Left ventricle myocardium inferior (tissue), 1 donor: ENCODE measurements at places on chromosomes 16 and 17. TPM values are rescaled to one million over a fixed set of nuclear protein-coding genes. Genes with fewer than 3 reads are reported as not detected.

GRCh38 chr16:68972720-68973119 lies 129.4 kb downstream of the TANGO6 start:
- H3K4me1 ChIP-seq = no peaks in the 10 kb centered on the region
- no peak for DNase-seq
- H3K27me3 ChIP-seq = no peaks in the 10 kb centered on the region
- H3K36me3 ChIP-seq = peaks cover 37% of the 10 kb centered on the region
- H3K27ac ChIP-seq = no peak overlapping the region
- H3K4me3 ChIP-seq = no peak overlapping the region

GRCh38 chr17:31116167-31116566 lies 21.4 kb downstream of the NF1 start:
- H3K27ac ChIP-seq = no peak overlapping the region
- H3K4me1 ChIP-seq = peaks cover 15% of the 10 kb centered on the region
- peaks cover 4% of the 10 kb centered on the region for H3K36me3 ChIP-seq

- DNase-seq = peak; percentile 43
- H3K4me1 ChIP-seq = peaks cover 98% of the 10 kb centered on the region
- peak overlapping the region; percentile 94 for H3K27ac ChIP-seq
- no peak overlapping the region for H3K4me3 ChIP-seq
- no peaks in the 10 kb centered on the region for H3K27me3 ChIP-seq
These were observed 80.8 kb downstream of the GAS7 start for GRCh38 chr17:10117581-10118001.

DNA sequence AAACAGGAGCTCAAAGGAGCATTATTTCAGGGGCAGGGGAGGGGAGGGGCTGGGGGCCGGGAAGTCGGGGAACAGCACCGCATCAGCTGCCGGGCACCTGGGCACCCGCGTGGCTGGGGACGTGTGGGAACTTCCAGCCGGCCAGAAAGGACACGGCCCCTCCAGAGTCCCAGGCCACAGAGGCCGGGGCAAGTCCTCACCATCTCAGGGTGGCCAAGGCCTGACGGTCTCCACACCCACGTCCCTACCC lies 1.1 kb downstream of the PGAP6 start:
- no peak for DNase-seq
- peak overlapping the region; percentile 77 for H3K4me3 ChIP-seq
- H3K36me3 ChIP-seq = peaks cover 20% of the 10 kb centered on the region
- H3K27me3 ChIP-seq = no peaks in the 10 kb centered on the region
- peaks cover 59% of the 10 kb centered on the region for H3K4me1 ChIP-seq
- H3K27ac ChIP-seq = peak overlapping the region; percentile 83

DNA sequence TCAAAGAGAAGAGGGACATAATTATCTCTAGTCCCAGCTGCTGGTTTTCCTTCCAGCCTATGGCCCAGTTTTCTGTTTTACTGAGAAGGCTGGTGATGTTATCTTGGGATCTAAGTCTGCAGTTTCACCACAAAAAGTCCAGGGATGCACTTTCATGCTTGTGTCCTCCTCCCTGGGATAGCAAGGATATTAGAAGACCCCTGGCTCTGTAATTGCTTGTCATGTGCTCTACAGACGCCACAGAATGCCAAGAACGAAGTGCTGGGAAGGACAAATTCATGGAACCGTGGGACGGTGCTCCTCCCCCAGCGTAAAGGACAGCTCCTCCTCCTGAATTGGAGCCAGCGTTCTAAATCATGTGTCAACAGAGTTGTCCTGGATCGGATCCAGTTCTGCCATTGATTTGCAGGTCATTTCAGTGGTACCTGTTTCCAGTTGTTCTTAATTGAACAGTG lies 8.6 kb downstream of the MAPT start:
- H3K27me3 ChIP-seq = peaks cover 15% of the 10 kb centered on the region
- DNase-seq = no peak
- peak overlapping the region; percentile 55 for H3K27ac ChIP-seq
- peaks cover 34% of the 10 kb centered on the region for H3K4me1 ChIP-seq
- H3K36me3 ChIP-seq = no peaks in the 10 kb centered on the region

Gene NPIPA5
- 5.7 TPM for total RNA-seq
